ENCODE measurements at places on chromosomes 2 and 18.

DNA sequence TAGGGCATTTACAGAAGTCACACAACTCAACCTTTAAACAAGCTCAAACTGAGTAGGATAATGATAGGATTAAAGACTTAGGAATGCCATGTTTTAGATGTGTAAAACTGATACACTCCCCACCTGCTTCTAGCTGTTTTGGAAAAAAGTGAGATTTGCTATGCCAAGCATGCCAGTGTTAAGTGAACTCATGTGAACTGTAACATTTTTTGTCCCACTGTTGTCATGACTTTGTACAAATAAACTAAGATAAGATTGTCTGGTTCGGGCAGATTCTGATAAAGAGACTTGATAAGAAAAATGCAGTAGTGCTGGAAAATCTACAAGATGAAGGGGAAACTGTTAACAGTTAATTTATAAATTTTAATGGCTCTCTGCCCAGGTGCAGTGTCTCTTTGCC is 66.5 kb downstream of the GLS start:
- no peak for DNase-seq

DNA sequence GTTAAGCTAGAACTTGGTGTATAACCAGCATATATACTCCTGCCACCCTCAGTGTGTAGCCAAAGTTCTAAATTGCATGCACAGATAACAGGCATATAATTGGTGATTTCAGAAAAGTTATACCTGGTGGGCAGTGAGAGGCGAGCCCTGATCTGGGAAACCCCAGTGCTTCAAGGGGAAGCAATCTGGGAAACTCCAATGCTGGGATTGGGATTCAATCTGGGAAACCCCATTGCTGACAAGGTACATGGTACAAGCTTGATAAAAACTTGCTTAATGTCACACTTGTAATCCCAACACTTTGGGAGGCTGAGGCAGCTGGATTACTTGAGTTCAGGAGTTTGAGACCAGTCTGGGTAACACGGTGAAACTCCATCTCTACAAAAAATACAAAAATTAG is 147.6 kb downstream of the NEDD4L start:
- no peak for DNase-seq

GRCh38 chr2:231002641-231003040 is 6.7 kb downstream of the SPATA3 start:
- DNase-seq: no peak

- DNase-seq: no peak
Observed at GRCh38 chr2:238203973-238204683, 633 bp upstream of the ILKAP start.

- DNase-seq: peak; percentile 46
Observed at GRCh38 chr2:217789003-217789735, 213.6 kb downstream of the TNS1 start.

DNA sequence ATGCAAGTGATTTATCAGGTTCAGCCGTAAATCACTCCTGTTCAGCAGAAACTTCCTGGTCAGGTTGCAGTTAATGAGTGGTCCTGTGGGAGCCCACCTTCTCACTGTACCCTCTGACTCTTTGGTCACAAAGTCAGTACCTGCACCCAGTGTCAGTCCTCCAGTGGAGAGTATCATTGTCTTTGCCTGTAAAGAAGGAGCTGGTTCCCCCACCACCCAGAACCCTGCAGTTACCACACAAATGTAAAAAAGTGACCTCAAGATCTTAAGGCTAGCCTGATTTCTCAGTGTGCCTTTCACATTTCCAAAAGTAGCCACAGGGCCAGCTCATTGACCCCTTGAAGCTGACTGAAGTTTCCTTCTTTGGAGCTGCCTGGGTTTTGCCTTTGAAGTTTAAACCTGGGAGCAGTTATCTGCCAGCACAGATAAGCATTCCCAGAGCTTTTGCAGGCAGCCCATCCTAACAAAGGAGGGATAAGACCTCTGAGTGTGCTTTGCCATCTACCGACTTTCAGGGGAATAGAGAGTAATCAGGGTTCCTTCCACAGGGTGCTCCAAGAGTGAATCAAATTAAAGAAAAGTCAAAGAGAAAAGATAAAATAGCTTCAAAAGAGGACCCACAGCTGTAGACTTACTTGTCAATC is 725.2 kb downstream of the CPS1 start:
- DNase-seq: no peak

- no peak for DNase-seq
Observed at GRCh38 chr18:73101977-73102376, 234.2 kb upstream of the NETO1 start.

DNA sequence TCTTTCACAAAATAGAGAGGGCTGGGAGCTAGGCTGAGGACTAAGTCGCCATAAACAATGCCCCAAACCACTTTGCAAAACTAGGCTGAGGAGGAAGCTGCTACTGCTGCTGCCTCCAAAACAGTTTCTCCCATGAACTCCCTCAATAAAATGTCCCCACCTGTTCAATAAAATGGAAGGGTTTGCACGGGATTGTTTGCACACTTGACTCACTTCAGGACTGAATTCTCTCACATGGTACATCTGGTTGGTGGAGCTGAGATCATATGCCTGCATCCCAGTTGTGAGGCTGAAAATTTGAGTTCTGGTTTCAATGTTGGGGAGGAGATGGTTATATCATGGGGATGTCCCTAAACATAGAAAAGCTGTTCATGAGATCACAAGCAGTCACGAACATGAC is 26.5 kb downstream of the NCKAP5 start:
- DNase-seq: no peak

DNA sequence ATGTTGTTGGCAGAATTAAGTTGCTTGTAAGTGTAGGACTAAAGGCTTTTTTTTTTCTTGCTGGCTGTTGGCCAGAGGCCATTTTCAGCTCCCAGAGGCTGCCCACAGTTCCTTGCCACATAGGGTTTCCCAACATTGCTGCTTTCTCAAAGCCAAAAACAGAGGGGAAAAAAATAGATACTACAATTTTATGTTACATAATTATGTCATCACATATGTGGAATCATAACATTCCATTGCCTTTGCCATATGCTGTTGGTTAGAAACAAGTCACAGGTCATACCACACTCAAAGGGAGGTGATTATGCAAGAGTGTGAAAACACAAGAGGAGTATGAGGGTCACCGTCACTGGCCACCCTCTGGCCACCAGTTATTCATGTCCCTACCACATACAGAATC is 154.5 kb downstream of the RTN4 start:
- no peak for DNase-seq

DNA sequence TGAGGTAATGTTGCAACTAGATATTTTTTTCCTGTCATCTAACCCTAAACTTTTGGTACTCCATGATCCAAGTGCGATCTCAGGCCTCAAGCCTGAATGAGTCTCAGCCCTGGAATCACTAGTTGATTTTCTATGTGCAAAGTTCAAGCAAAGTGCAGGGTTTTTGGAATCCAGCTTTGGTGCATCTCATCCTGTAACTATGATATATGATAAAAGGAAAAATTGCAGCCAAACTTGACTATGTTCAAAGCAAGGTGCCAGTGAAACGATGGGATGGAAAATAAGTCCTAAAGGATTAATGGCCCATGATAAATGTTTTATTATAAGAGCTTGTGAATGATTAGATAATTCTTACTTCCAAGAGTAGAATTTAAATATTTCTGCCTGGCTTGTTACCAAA is 78.9 kb upstream of the NT5C1B start:
- DNase-seq: no peak

- DNase-seq: no peak
Observed at GRCh38 chr2:111221701-111222100, 101.0 kb downstream of the BCL2L11 start.

GRCh38 chr2:109377976-109378375 is 235.8 kb downstream of the SEPTIN10 start:
- DNase-seq: no peak

DNA sequence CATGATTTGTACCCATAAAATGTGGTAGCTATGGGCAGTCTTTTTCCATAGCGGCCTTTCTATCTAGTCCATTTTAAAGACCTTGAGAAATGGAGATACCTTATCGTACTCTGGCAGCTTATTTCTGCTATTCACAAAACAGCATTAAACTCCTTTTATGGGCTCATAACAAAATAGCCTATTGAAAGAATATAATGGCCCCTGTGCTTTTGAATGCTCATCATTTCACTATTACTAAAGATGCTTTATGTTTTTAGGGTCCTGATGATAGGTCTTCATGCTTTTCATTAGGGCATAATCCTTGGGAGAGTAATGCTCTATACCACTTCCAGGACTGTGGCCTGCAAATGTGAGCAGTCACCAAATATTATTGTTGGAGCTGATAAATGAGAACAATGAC is 7.3 kb upstream of the TMEM178A start:
- no peak for DNase-seq

GRCh38 chr2:207487650-207488311 is 42.0 kb upstream of the CREB1 start:
- DNase-seq: no peak

- DNase-seq: no peak
Observed at GRCh38 chr18:54151376-54151775, 73.1 kb downstream of the MBD2 start.

- no peak for DNase-seq
Observed at GRCh38 chr2:24948506-24948905, 23.2 kb downstream of the DNAJC27 start.

DNA sequence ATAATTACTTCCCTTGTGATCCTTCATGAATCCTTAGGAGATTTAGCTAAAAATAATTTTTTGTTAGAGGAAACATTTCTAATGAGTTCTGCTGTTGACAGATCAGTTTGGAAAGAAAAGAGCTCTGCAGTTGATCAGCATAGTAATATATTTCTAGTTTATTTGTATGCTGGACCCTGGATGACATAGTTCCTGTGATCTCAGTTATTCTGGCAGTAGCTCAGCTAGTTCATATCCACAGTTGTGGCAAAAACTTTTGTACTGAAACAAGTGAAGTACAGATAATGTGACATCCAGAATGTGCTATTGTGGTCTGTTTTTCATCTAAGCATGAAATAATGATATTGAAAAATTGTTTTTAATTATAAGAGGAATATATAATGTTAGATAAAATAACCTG is 33.7 kb downstream of the ABI2 start:
- DNase-seq: no peak

- no peak for DNase-seq
Observed at GRCh38 chr2:64114063-64114911, 29.9 kb downstream of the PELI1 start.

DNA sequence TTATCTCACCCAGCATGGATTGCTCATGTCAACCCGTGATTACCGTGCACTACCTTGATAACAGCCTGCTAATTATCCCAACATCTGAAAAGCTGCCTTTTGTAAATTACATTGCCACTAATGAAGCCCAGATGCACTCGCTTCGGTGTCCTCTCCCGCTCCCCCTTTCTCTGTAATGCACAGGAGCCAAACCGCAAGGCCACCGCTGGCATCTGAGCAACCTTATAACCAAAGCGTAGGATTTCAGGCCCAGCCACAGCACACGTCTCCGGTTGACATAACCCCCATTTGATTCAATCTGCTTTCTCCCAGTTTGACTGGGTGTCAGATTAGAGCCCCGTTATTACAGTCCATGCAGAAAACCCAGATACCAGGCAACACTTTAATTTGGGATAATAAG is 341.2 kb downstream of the ALK start:
- no peak for DNase-seq

GRCh38 chr2:29702276-29702675 is 219.1 kb downstream of the ALK start:
- no peak for DNase-seq

- no peak for DNase-seq
Observed at GRCh38 chr2:10977003-10977402, 65.3 kb downstream of the KCNF1 start.

GRCh38 chr18:70429847-70430500 is 141.1 kb downstream of the SOCS6 start:
- DNase-seq: no peak

DNA sequence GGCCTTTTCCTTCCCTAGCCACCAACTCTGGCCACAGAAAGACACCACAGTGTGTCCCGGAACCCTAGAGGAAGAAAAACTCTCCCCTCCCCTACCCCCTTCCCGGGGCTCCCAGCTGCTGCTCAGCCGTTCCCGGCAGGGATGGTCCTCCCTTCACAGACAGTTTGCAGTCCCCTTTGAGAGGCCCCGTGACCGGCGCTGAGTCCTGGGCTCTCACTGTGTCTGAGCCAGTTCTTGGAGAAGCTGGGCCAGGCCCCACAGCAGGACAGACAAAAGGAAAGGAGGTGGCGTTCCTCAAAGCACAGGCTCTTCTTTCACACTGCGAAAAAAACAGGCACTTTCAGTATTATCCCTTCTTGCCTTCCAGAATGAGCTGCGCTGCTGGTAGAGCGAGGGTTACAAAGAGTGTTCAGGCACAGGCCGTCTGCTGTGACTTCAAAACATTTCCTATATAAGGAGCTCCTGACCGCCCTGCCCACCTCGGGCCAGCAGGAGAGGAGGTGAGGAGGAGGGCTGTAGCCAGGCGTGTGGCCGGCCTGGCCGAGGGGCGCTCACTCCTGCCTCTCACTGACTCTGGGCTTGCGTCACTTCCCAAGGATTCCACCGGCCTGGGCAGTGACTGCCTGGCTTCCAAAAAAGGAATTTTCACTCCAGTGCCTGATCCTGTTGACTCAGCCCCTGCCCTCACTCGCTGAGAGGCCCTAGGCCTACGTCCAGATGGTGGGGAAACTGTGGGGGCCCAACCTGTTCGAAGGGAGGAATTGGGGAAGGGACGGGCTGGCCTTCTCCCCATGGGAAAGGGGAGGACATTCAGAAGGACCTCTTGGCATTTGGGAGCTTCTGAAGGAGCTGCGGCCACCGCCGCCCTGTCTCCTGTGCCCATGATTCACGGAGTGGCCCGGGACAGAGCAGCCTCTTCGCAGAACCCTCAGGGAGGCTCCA is 24.9 kb downstream of the CIDEA start:
- DNase-seq: no peak

DNA sequence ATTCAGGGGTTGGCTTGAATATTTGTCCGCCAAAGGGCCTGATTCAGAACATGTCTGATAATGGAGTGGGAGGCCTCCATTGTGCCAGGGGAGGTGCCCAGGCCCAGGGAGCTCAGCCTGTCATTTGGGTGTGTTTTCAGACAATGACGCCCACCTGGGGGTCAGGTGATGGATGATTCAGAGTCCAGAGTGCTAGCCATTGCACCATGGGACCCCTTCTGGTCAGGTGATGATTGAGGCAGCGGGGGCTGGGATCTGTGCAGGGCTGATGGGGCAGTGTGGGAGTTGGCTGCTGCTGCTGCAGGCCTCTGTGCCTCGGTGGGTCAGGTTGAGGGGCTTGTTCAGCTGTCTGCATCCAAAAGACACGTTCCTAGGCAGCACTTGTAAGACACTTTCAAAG is 8.3 kb upstream of the ARHGEF4 start:
- no peak for DNase-seq

DNA sequence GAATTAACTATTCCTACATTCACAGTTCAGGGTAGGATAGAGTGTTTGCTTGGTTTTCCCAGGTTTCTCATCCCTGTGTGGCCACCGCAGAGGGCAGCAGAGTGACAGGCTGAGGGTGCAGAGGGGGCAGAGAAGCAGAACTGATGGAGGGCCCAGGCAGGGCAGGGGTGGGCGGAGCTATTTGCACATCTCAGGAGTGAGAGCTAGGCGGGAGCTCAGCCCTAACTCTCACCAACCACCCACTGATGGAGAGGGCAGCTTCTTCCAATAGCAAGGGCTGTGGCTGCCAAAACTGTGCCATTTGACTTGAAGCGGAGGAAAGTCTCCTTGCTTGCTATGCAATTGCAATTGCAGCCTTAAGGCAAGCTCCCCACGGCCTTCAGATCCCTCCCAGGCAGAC is 12.0 kb upstream of the DARS1 start:
- DNase-seq: no peak

GRCh38 chr2:222782201-222782730 is 78.6 kb upstream of the ACSL3 start:
- no peak for DNase-seq

- DNase-seq: peak; percentile 4
Observed at GRCh38 chr18:23487738-23488570, 15.4 kb upstream of the RMC1 start.
